ENCODE measurements at places on chromosomes 12 and 14.
A peak's percentile ranks its signal among the peaks of the same experiment; 100 is the strongest.

GRCh38 chr14:92729634-92730358, 18.6 kb downstream of the LGMN start:
- DNase-seq: peak; percentile 46

DNA sequence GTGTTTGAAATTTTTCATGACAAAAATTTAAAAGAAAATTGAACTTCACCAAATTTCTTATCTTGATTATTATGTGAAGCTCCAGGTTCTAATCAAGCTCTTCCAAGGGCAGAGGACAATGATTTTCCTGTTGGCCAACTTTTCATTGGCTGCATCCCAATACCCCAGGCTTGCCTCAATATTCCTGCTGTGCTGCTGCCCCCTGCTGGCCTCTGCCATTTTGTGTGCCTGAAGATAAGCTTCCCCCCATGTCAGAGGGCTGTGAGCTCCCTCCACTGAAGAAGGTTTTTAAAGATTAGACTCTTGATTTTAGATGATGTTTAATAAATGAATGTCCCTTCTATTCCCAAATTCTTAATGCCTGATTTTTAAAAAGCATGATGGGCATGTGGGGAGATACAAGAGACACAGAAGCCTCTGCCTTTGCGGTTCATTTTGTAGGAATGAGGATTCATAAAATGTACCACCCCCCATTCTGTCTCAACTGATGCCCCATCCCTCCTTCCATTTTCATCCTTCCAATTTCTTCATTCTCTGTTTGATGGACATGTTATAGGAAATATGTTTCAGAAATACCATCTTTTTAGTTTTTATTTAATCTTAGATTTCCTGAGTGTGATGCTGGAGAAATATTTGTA, 76.7 kb upstream of the RGS6 start:
- peak; percentile 51 for DNase-seq

DNA sequence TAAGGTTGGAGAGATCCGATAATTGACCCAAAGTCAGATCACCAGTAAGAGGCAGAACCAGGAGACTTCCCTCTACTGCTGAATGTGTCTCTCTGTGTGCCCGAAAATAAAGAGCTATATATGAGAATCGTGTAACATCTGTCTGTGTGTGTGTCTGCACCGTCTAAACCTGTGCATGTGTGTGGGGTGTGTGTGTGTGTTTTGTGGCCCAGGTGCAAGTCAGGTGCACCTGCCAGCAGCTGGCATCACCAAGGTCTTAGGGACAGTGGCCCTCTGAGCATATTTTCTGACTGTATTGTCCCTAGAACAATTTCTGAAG, 24.7 kb upstream of the KRT78 start:
- DNase-seq: no peak

GRCh38 chr12:131552492-131552863, 158.4 kb upstream of the SFSWAP start:
- DNase-seq: no peak

DNA sequence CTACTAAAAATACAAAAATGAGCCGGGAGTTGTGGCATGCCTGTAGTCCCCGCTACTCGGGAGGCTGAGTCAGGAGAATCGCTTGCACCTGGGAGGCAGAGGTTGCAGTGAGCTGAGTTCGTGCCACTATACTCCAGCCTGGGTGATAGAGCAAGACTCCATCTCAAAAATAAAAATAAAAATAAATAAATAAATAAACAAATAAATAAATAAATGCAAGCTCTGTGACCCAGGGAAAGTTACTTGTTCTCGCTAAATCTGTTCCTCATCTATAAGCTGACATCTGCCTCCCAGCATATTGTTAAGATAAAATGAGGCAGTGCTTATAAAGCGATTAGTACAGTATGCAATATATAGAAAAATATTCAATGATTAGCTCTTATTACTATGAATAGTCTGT, 56.4 kb upstream of the STK38L start:
- no peak for DNase-seq

Measured in HFF-Myc (cell line).